Activated naive CD8-positive, alpha-beta T cell treated with anti-CD3 and anti-CD28 coated beads, Interleukin-2, amount 10 ng/mL, durations not matched to agents 7 days and 5 days (primary cell): ENCODE measurements at places on chromosomes 6 and 20.

DNA sequence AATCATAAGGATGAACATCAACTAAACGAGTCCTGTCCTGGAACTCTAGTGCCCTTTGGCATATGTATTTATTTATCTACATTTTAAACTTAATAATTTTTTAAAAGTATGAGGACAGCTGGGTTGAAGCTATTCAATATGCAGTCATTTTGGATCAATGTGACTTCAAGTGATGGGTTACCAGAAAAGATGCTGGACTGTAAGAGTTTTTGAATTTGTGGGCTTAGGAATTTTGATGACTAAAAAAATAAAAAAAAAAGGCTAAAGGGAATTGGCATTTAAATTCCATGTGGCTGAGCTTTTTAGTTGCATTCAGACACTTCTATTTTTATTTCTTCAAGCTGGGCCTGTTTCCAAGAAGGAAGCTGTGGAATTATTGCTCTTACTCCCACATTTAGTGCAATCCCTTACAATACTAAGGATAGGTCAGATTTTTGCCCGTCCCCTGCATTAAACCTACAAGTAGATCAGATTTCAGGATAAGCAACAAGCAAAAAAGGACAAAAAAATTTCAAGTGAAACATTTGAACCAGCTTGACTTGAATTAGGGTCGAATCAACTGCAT, 704.2 kb upstream of the CITED2 start:
- DNase-seq = no peak

DNA sequence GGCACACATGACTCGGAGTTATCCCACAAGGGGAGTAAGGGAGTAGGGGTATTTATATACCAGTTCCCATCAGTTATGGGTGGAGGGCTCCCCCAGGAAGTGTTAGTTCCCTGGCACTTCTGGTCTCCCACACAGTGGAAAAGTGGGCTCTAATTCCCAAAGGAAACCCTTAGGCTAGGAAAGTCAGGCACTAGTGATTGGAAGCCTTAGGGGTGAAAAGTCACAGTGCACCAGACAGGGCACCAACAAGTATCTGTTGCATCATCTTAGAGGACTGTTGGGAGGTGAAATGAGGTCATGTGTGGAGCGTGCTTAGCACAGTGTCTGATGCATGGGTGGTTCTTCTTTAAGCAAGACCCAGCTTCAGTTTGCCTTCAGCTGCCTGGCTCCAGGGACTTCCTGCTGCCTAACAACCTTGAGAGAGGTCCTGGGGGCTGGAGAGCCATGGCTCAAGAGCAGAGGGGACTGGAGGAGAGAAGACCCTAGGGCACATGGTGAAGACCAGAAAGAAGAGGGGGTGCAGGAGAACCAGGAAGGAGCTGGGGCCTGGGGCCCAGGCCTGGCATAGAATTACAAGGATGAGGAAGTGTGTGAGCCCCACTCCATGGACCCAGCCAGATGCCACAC, 7.5 kb upstream of the FOXP4 start:
- DNase-seq = no peak

DNA sequence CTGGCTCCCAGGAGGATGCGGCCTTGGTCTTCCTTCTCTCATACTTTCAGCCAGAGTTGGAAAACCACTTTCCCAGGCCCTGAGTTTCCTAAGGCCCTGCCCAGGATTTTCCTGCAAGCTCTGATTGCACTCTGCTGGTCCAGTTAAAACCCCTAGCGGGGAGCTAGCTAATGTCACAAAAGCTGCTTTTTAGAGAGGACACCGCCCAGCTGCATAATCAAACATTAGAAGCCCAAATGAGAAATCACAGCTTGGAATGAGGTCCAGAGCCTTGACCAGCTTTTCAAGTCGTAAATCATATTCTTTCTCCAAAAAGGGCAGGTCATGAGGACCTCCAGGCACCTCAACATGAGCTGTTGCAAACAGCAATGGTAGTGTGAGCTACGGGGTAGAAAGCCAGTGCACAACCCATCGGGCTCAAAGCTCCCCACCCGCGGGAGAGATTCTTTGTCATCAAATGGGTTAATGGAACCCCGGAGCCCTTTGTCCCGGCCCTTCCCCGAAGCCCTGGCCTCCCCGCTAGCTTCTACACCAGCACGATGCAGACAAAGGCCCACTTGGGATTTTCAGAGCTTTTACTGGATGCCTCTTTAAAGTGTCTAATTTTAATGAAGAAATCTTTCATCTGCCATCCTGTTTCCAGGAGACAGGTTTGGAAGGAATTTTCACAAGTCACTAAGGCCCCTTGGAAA, 134.0 kb downstream of the SCML4 start:
- no peak for DNase-seq

- DNase-seq = no peak
Observed at GRCh38 chr6:31567531-31568370, 4.3 kb upstream of the LTA start.

DNA sequence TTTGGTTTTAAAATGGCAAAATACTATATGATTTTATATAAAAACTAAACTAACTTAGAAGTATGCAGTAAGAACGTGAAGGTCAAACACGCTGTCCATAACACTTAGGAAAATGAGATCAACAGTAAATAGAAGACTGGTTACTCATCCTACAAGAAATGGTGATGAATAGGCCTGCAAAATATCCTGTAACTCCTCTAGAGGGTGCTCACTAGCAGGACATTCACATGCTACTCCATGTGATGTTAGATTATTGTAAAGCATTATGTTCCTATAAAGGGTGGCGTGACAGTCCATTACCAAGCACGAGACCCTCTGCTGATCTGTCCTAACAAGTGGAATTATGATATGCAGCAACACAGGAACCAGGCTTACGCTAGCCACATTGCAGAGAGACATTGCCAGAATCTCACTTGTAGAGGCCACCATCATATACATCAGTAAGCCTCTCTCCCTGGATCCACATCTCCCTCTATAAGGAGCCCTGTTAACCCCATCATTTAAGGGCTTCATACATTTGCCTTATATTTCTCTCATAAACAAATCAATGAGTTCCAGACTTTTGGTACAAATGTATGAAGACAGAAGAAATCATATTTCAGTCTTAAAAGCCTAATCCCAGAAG, 18.0 kb upstream of the DEFB129 start:
- DNase-seq = no peak

- DNase-seq = no peak
Observed at GRCh38 chr6:52176550-52176949, 9.6 kb upstream of the IL17A start.

GRCh38 chr6:49322861-49323260, 140.2 kb downstream of the MMUT start:
- no peak for DNase-seq

GRCh38 chr6:55282115-55282514, 45.2 kb upstream of the GFRAL start:
- no peak for DNase-seq

GRCh38 chr20:24741493-24742072, 207.5 kb upstream of the CST7 start:
- no peak for DNase-seq

DNA sequence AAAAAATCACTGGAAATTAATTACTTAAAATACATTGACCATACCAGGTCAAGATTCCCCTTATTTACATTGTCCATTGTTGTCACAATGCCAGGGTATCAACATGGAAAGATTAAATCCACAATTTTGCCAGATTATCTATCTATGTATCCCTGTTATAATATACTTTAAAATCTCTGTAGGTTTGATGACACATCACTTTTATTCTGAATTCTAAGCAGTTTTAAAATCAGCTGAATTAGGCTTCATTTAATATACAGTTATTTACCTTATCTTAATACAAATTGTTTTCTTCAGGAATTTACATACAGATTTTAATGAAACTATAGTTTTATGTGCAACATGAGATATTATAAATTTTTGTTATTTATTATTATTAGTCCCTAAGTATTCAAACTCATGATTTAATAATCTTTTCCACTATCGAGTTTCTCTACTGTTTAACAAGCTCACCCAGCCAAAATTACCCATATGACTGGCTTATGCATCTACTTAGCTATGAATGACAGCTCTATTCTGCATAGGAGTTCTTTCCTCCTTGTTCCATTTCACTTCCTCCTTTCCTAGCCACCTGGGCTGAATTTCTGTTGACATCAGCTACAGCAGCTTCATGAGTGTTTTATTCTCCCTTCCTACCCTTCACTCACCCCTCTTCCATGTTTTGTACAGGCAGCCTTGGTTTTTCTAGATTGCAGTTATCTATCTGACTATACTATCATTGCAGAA, 654.2 kb upstream of the MAP3K7 start:
- DNase-seq = no peak

DNA sequence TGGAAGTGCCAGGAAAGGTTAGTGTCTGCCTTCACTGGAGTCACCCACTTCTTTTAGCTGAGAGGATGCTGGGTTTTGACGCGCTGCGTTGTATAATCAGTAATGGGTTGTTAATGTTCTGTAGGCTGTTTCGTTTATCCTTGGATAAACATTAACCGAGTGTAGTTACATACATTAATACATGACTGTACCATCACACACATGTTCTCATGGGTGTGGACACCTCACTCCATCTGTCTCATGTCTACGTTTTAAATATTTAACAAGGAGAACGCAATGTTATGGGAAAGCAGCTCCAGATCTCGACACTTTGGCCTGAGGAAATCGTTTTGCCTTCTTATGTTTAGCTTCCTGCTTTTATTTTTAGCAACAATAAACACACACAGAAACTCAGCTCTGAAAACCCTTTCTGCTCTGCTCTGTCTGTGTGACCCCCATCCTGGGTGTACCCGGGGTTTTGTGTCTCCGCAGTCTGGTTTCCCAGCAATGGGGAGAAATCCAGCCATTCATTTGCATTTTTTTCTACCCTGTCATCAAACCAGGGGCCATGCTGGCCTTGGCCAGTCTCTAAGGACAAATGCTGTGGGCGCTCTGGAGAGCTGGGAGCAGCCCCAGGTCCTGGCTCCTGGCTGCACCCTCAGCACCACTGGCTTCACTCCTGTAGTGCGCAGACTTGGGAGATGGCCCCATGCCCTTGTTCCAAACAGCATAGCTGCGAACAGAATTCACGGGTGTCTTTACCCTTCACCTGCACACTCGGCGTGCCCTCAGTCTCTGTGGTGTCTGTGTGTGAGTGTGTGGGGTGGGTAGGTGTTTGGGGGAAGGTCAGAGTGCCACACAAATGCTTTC, 110.8 kb downstream of the ERMARD start:
- no peak for DNase-seq

DNA sequence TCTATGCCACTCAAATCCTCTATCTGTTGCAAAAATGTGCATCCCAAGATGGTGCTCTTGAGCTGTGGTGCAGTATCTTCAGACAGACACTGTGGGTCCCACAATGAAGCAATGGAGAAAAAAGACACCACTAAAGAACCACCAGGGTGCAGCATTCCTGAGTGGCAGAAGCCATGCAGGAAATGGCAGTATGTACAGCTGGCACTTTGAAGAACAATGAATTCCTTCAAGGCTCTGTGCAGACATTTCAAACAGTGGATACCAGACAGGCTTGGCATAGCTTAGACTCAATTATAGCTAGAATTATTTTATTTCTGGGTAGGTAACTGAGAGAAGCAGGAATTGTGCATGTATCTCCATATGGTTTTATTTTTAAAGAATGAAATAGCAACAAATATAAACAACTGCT, 24.0 kb upstream of the HDAC2 start:
- DNase-seq = no peak

GRCh38 chr6:160156842-160157241, 35.2 kb downstream of the SLC22A1 start:
- no peak for DNase-seq

DNA sequence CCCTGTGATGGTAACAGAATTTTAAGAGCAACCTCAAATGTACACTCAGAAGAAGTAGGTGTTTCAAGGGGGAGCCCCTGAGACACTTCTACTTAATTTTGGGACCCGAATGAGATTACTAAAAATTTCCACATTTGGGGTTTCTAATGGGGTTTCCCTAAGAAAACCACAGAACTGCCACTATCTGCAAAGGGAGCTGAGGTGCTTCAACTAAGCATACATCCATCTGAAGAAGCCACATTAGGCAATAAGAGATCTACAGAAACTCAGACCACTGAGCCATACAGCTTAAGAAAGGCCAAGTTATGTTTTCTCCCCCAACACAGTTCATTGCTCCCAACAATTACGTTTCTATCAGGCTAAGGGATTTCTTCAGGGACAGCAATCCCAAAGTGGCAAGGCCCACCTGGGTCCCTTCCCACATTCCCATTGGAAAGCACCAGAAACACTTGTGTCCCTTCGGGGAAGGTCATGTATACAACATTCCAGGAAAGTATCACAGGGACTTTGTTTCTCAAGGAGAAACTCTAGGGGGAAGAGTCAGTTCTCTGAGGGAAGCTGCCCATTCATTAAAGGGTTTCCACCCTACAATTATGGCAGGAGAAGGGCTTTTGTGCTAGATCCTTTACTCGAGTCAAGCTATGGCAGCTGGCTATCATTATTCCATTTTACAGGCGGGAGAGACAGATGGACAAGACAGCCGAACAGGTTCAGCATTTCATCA, 5.0 kb downstream of the BCL2L1 start:
- DNase-seq = no peak

DNA sequence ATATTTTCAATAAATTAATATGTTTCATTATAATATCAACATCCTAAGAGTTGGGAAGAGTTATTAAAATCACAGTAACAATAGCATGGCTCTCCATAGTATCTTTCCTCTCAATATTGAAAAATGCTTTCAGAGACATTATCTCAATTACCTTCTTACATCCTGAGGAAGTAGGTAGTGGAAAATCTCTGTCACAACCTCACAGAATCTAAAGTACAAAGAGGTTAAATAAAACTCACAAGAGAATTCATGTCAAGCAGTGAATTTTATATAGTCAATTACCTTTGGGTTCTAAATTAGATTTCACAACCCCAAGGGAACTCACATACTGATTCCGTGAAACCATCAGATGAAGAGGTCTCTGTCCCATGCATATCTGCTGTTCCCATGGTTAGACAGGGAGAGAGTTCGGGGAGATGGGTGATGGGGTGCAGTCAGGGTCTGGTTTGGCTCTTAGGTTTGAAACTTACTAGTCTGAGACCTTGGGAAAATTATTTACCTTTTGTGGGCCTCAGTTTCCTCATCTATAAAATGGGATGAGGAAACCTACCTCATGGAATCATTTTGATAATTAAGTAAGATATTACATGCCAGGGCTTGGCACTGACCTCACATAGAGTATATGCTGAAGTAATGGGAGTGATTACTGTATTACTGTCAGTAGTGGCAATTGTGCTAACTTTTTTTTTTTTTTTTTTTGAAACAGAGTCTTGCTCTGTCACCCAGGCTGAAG, 74.0 kb upstream of the SNX9 start:
- DNase-seq = no peak

- no peak for DNase-seq
Observed at GRCh38 chr6:51526922-51527321, 560.5 kb downstream of the PKHD1 start.
